ENCODE measurements at places on chromosomes 16 and 17.
A peak's percentile ranks its signal among the peaks of the same experiment; 100 is the strongest.

- DNase-seq = peak; percentile 48
Measured at GRCh38 chr16:977081-977701, 4.4 kb upstream of the SOX8 start.

- DNase-seq = peak; percentile 83
Measured at GRCh38 chr16:106623-107324, 28.7 kb downstream of the MPG start.

DNA sequence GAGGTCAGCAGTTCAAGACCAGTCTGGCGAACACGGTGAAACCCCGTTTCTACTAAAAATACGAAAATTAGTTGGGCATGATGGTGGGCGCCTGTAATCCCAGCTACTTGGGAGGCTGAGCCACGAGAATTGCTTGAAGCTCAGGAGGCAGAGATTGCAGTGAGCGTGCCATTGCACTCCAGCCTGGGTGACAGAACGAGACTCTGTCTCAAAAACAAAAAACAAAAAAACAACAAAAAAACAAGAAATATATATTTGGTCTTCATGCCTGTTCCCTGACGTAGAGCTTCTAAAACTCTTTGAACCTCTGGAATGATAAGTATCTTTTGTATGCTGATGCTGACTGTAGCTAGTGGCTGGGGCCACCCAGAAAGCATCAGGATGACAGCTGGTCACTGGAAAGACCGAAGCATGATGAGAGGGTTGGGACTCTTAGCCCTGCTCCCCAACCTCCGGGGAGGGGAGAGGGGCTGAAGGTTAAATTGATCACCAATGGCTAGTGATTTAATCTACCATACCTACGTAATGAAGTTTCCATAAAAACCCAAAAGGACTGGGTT is 54.8 kb downstream of the TEX14 start:
- no peak for DNase-seq

- peak; percentile 58 for DNase-seq
Measured at GRCh38 chr16:88743693-88744576, 37.6 kb downstream of the CTU2 start.

- DNase-seq = no peak
Measured at GRCh38 chr16:4914528-4915225, 22.3 kb downstream of the PPL start.
